ENCODE measurements at places on chromosomes 12 and 14.

- no peak for DNase-seq
Measured at GRCh38 chr12:101299346-101299745, 19.4 kb downstream of the UTP20 start.

- no peak for DNase-seq
Measured at GRCh38 chr14:22390824-22391461, 198.1 kb downstream of the DAD1 start.

DNA sequence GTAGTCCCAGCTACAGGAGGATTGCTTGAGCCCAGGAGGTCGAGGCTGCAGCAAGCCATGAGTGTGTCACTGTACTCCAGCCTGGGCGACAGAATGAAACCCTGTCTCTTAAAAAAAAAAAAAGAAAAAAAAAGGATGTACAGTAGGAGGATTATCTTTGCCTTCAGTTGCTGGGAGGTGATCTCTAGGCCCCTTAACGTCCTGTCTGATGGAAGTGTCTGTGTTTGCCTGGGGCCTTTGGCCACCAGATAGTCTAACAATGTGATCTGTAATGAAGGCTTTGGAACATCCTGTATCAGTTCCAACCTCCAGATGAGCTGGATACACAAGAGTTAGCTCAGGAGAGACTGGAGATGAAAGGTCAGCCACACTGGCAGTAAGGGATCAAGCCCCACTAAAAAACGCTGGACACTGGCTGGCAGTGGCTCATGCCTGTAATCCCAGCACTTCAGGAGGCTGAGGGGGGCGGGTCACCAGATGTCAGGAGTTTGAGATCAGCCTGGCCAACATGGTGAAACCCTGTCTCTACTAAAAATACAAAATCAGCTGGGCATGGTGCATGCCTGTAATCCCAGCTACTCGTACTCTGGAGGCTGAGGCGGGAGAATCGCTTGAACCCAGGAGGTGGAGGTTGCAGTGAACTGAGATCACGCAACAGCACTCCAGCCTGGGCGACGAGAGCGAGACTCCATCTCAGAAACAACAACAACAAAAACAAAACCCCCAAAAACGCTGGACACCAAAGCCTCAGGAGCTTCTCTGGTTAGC lies 19.0 kb upstream of the HNF1A start:
- no peak for DNase-seq

DNA sequence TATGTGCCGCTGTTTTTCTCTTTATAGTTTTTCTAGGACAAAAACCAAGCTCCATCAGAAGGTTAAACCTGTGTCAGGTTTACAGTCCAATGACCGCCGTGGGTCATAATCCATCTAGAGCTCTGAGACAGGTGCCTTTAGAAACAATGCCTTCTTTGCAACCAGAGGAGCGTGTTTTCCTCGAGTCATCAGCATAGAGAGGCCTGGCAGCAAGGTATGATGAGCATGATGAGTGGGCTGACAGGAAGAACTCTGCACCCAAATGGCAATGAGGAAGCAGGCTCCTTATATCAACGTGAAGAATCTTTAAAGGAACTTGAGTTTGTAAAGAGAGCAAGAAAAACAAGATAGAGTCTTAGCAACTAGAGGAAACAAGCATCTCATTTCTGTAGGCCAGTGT lies 60.5 kb upstream of the NUDT4 start:
- no peak for DNase-seq

DNA sequence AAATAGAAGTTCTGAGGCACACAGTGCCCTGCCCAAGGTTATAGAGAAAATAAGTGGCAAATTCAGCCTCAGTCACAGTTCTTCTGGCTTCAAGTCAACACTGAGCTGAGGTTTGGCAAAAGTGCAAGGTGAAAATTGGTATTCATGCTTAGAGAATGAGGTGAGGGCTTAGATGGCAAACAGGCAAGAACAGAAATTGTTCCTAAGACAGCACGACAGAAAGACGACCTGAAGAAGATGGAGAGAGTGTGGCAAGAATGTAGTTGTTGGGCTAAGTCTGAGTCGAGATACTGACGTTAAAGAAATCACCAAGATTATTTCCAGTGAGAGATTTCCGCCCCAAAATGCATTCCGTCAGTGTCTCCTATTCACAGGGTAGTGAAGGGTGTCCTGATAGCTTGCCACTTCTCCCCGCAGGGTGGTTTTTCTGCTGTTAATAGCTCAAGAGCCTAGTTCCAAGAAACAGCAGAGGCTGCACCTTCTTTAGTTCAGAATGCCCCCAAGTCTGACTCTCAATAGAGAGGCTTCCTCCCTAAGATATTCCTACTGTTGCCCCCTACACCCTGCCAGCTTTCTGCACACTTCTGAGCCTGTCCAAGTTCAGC lies 260.8 kb upstream of the AMIGO2 start:
- no peak for DNase-seq

GRCh38 chr12:25682421-25682820 lies 129.3 kb upstream of the LMNTD1 start:
- no peak for DNase-seq

GRCh38 chr14:64465191-64465822 lies at the start of gene AKAP5:
AKAP5 (plus strand) TSS chr14:64465499; CDS start chr14:64468395, 2,896 bp downstream.
- DNase-seq = peak; percentile 71

DNA sequence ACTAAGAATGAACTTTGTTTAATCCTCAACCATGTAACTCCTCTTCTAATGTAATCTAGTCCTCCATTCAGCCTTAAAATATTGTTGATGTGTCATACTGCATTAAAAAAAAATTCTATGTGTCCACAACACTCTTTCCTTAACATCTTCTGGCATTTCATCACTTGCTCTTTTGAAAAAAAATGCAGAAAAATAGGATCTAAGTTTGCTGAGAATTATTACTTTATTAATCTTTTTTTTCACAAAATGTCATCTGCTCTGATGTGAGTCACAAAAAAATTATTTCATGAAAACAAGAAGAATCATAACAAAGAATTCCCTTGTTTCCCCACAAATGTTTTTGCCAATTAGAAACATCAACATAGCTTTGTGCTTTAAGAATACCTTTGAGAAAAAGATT lies 410.1 kb upstream of the MGAT4C start:
- no peak for DNase-seq

DNA sequence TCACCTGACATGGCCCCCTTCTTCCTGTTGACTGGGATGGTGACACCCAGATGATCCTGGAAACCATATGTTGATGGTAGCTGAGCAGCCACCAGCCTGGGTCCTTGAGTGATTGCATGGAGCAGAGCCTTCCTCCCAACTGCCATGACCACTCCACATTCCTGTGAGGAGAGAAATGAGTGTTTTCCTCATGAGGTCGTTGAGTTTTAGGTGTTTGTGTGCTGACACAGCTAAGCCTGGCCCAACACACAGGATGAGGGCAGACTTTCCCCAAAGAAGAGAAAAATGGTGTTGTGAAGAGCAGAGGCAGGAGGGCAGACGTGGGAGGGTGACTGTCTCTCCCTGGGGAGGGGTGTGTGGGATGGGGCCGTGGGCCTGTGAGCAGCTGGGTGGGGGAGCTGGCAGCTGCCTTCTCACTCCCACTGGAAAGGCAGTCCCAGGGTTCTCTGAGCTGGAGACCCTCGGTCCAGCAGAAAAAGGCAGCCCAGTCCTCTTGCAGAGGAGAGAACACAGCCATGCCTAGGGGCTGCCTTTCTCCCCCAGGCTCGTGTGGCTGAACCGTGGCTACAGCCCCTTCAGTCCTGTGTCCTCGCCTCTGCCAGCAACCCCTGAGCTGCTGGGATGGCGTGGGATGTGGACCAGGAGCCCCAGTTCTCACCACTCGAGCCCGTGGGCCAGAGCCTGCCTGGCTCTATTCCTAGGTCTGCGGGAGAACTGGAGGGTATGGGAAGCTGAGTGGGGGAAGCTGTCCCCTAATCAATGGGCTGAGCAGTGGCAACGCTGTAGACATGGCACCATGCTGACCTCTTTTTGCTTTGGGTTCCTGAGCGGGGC lies 257.0 kb downstream of the ADGRD1 start:
- no peak for DNase-seq

DNA sequence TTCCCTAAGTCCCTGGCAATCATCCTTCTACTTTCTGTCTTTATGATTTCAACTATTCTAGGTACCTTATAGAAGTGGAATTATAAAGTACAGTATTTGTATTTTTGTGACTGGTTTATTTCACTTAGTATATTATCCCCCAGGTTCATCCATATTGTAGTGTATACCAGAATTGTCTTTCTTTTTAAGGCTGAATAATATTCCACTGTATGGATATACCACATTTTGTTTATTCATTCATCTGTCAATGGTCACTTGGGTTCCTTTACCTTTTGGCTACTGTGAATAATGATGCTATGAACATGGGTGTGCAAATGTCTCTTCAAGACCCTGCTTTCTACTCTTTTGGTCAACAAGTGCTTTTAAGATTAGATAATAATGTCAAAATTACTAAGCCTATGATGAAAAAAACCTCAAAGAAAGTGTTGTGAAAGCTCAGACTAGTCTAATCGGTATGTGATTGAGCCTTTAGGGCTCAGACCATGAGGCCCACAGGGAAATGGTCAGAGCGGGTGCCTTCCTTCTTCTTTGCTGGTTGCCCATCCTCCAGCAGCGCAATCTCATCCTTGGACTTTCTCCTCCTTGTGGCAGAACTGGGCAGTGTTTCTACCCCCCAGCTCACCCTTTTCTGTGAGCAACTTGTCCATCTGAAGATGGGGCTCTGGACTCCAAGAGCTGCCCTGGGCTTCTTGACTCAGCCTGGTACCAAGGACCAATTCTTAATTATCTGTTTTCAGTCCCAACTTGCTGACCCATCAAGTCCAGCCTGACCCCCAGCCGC lies 105.4 kb downstream of the TTC8 start:
- no peak for DNase-seq

- DNase-seq = no peak
Measured at GRCh38 chr12:11397366-11397765, 2.0 kb upstream of the PRB2 start.

All from liver (tissue), 10 donors.